T-helper 17 cell (primary cell): ENCODE measurements at places on chromosomes 1 and 21.

DNA sequence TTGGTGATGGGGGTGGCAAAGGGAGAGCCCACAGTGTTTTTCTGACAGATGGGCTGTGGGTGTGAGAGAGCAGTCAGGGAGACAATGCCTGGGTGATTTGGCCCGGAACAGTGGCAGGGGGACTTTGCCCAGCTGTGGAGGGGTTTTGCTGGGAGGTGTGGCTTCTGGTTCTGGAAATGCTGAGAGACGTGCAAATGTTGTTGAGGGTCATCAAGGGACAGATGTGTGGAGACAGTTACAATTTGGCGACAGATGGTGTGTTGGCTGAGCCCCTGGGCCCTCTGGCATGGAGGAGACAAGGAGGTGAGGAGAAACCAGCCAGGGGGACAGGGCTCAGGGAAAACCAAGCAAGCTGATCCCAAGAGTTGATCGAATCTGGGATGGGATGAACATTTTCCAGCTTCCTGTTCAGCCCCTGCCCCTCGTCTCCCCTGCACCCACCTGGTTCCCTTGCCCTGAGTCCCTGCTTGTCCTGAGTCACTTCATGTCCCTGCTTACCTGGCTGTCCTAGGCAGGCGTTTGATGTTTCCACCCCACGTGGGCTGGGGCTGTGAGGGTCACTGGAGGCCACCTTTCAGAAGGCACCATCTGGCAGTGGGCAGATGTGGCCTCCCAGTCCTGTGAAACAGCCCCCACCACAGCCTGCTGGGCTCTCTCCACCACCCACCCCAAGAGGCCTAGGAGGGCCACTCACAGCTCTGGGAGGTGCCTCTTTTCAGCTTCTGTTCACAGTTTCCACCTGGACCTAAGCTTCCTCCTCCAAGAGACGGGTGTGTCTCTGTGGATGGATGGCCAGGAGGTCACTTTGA, 15.8 kb upstream of the ZNF678 start:
- H3K27me3 ChIP-seq, result no peaks in the 10 kb centered on the region
- H3K36me3 ChIP-seq, result no peaks in the 10 kb centered on the region
- peaks cover 4% of the 10 kb centered on the region for H3K4me1 ChIP-seq

DNA sequence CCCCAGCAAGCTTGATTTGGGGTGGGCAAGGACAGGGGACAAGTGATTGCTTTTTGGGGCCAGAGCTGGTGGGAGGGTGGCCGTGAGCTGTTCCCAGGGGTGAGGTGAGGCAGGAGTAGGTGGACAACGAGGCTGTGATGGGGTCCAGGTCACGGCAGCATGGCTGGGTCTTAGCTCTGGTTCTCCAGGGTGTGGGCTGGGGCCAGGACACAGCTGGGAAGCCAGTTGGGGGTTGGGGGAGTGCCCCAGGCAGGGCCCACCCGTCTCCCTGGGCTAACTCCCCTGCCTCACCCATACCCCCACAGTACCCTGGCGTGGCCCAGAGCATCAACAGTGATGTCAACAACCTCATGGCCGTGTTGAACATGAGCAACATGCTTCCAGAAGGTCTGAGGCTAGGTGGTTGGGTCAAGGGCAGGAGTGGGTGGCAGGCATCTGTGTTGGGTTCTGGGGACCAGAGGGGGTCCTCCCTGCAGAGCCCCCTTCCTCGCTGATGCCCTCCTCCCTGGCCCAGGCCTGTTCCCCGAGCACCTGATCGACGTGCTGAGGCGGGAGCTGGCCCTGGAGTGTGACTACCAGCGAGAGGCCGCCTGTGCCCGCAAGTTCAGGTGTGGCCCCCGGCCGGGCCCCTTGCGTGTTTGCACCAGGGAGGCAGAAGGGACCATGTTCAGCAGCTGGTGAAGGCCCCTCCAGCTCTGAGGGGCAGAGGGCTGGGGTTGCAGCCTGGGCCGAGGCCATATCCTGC, 43.3 kb downstream of the COQ8A start:
- H3K27me3 ChIP-seq, result no peaks in the 10 kb centered on the region
- no peak for DNase-seq
- no peak overlapping the region for H3K4me3 ChIP-seq
- H3K36me3 ChIP-seq, result peaks cover 11% of the 10 kb centered on the region

- no peak overlapping the region for H3K27ac ChIP-seq
- DNase-seq, result no peak
- H3K36me3 ChIP-seq, result no peaks in the 10 kb centered on the region
- no peaks in the 10 kb centered on the region for H3K4me1 ChIP-seq
- H3K27me3 ChIP-seq, result no peaks in the 10 kb centered on the region
- H3K4me3 ChIP-seq, result no peak overlapping the region
Observed at GRCh38 chr1:177287270-177287669, 116.5 kb downstream of the BRINP2 start.

GRCh38 chr1:115168026-115168425, 78.7 kb upstream of the TSPAN2 start:
- DNase-seq, result no peak
- no peaks in the 10 kb centered on the region for H3K4me1 ChIP-seq
- H3K36me3 ChIP-seq, result peaks cover 9% of the 10 kb centered on the region
- H3K27ac ChIP-seq, result no peak overlapping the region

GRCh38 chr1:30047576-30047975, 675.8 kb downstream of the MATN1 start:
- H3K4me3 ChIP-seq, result no peak overlapping the region
- H3K36me3 ChIP-seq, result peaks cover 2% of the 10 kb centered on the region
- H3K4me1 ChIP-seq, result peaks cover 4% of the 10 kb centered on the region
- DNase-seq, result no peak
